NCI-H1694 treated with DMSO at 0.1 percent for 48 hours (cell line): ENCODE measurements at places on chromosomes 3 and 15.

GRCh38 chr15:90701048-90701447 is 16.1 kb upstream of the BLM start:
- DNase-seq, result no peak

DNA sequence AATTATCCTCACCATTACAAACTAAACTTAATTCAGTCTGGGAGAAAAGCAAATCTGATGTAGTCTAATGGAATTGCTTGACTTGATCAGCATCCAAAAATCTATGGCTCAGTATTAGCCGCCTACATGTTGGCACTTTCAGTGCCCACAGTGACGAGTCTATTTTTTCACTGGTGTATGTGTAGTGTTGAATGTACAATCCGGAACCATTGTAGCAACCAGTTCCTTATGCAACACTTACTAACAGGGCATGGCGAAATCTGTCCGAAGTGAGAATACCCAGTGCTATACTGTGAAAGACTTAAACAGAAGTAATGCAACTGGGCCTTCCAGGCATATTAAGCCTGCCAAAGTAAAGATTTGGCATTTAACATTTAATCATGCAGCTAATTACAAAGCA is 18.6 kb downstream of the LRRN1 start:
- DNase-seq, result no peak

GRCh38 chr3:28576614-28577200 is 228.1 kb upstream of the AZI2 start:
- DNase-seq, result peak; percentile 2

- DNase-seq, result no peak
Observed at GRCh38 chr15:100508641-100509300, 20.0 kb downstream of the CERS3 start.

- DNase-seq, result no peak
Observed at GRCh38 chr3:42640771-42641370, 12.6 kb upstream of the ZBTB47 start.

- DNase-seq, result no peak
Observed at GRCh38 chr3:112320691-112321090, 12.3 kb upstream of the CD200 start.
